ENCODE measurements at places on chromosomes 13 and 19.

DNA sequence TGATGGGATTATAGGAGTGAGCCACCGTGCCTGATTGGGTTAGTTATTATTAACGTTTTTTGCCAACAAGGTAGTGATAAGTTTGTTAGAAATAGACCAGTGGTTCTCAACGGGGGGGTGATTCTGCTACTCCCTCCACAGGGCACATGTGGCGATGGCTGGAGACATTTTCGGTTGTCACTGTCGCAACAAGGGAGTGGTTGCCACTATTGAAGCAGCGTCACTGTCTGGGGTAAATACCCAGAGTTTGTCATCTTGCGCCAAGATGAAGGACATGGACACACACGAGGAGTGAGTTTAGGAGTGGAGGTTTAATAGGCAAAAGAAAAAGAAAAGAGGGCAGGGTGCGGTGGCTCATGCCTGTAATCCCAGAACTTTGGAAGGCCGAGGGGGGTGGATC lies 18.9 kb downstream of the ADGRE3 start:
- DNase-seq = no peak

DNA sequence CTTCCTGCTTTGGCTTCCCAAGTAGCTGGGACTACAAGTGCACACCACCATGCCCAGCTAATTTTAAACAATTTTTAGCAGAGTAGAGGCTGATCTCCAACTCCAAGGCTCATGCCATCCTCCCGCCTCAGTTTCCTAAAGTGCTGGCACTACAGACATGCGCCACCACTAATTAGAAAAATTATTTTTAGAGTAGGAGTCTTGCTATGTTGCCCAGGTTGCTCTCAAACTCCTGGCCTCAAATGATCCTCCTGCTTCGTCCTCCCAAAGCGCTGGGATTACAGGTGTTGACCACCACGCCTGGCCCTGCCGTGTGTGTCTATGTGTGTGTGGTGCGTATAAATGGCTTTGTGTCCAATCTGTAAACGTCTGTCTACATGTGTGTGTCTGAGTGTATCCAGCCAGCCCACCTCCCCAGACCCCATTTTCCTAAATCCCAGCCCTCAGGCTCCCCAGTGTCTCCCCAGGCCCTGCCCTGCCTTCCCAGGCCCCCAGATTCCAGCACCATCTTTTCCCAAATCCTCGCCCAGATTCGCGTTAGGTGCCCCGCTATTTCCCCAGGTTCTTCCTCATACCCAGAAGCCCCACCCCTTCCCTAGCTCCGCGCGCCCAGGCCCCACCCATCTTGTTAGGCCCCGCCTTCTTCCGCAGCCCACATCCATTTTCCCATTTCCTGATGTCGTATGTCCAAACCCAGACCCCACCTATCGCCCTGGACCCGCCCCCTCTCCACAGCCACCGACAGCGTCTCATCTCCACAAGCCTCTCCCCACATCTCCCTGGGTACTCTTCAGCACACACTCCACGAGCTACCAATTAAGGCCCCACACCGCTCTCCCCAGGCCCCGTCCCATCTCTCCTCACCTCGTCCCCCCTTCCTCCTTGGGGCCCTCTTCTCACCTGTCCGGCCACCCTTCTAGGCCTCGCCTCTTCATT lies 24.9 kb downstream of the SLC8A2 start:
- no peak for DNase-seq

DNA sequence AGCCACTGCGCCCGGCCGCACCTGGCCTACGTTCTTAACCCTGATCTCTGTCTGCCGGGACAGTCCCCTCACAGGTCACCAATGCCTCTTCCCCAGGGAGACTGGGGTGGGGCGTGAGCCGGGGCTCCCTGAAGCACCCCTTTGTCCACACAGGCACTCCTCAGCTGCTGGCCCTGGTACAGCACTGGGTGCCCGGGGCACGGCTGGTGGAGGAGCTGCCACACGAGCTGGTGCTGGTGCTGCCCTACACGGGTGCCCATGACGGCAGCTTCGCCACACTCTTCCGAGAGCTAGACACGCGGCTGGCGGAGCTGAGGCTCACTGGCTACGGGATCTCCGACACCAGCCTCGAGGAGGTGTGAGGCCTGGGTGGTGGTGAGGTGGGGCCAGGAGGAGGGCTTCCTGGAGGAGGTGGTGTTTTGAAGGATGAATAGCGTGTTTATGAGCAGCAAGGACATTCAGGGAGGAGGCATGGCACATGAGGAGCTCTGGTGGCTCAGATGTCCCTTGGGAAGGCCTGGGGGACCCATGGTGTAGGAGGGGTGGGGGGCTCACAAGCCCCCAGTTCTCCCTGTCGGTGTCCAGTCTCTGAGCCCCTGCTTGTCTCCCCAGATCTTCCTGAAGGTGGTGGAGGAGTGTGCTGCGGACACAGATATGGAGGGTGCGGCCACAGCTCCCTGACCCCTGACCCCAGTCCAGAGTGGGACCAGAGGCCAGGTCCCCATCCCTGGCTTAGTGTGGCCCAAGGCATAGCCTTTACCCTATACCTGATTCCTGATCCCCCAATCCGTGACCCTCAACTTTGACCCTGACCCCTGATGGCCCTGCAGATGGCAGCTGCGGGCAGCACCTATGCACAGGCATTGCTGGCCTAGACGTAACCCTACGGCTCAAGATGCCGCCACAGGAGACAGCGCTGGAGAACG lies 13.5 kb upstream of the ARHGAP45 start:
- no peak for DNase-seq

DNA sequence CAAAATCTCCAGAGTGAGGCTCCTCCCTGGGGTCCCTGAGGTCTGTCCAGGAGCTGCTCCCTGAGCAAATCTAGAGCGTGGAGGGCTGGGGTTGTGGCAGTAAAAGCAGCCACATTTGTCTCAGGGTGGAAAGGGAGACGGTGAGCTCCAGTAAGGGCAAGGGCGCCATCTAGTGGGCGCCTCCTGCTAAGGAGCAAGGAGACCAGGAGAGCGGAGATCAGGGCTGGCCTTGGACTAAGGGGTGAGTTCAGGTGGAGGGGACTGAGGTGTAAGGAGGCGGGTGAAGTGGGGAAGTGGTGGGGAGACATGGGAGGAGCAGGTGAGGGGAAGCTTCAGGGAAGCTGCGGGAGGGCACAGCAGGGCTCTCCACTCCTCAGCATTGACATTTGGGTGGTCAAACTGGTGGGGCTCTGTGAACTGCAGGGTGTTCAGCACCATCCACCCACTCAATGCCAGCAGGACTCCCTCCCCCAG lies 5.3 kb upstream of the CEACAM21 start:
- DNase-seq = peak; percentile 49

GRCh38 chr13:75505327-75505726 lies 23.4 kb upstream of the TBC1D4 start:
- no peak for DNase-seq

DNA sequence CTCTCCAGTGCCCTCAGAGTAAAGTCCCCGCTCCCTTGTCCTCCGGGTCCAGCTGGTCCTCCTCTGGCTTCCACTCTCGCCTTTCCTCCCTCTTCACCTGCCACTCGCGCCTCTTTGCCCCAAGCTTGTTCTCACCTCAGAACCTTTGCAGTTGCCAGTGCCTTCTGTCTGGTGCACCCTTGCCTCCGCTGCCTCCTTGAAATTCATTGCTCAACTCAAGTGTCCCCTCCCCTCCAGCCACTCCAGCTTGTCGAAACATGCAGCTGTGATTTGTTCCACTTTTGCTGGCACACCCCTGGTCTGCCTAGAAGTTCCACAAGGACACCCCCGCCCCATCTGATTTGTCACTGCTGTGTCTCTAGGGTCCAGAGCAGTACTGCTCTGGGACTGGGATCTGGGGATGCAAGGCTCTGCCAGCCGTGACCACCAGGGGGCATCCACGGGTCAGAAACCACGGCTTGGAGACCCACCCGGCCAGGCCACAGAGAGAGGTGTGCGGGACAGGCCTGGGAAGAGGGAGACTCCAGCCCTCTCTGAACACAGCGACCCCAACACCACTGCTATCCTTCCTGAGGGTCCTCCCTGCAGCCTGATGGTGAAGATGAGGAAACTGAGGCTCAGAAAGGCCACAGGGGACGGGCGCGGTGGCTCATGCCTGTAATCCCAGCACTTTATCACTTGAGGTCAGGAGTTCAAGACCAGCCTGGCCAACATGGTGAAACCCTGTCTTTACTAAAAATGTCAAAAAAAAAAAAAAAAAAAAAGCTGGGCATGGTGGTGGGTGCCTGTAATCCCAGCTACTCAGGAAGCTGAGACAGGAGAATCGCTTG lies 49.9 kb downstream of the AP1M1 start:
- peak; percentile 28 for DNase-seq

DNA sequence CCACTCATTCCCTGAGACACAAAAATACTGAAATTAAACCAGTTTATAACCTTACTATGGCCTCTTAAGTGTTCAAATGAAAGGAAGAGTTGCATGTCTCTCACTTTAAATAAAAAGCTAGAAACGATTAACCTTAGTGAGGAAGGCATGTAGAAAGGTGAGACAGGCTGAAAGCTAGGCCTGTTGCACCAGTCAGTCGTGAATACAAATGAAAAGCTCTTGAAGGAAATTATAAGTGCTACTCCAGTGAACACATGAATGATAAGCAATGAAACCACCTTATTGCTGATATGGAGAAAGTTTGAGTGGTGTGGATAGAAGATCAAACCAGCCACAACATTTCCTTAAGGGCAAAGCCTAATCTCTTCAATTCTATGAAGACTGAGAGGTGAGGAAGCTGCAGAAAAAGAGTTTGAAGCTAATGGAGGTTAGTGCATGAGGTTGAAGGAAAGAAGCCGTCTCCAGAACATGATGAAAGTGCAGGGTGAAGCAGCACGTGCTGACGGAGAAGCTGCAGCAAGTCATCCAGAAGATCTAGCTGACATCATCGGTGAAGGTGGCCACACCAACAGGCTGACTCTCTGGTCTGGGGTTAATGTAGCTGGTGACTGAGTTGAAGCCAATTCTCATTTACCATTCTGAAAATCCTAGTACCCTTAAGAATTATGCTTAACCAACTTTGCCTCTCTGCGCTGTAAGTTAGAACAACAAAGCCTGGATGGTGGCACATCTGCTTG lies 94.5 kb upstream of the TEX29 start:
- no peak for DNase-seq

- no peak for DNase-seq
Measured at GRCh38 chr13:113442985-113443362, 10.3 kb downstream of the ADPRHL1 start.

- no peak for DNase-seq
Measured at GRCh38 chr19:49434907-49435583, 6.3 kb downstream of the SLC17A7 start.

GRCh38 chr13:104796581-104796980 lies 1730.4 kb upstream of the SLC10A2 start:
- no peak for DNase-seq

- no peak for DNase-seq
Measured at GRCh38 chr13:29756506-29756905, 93.9 kb downstream of the UBL3 start.
